Lower lobe of right lung (tissue), 2 donors: ENCODE measurements at places on chromosomes 11 and 22. TPM values are rescaled to one million over a fixed set of nuclear protein-coding genes. Genes with fewer than 3 reads are reported as not detected.

- peak; percentile 46 for DNase-seq
Measured at GRCh38 chr22:27990879-27991278, 71.8 kb upstream of the PITPNB start.

- DNase-seq, result peak; percentile 81
Measured at GRCh38 chr22:19629720-19630419, 84.4 kb upstream of the SEPTIN5 start.

The C1QTNF6 gene
- 5.3 TPM for total RNA-seq

- DNase-seq, result no peak
Measured at GRCh38 chr11:13983081-13983751, 20.7 kb downstream of the SPON1 start.

DNA sequence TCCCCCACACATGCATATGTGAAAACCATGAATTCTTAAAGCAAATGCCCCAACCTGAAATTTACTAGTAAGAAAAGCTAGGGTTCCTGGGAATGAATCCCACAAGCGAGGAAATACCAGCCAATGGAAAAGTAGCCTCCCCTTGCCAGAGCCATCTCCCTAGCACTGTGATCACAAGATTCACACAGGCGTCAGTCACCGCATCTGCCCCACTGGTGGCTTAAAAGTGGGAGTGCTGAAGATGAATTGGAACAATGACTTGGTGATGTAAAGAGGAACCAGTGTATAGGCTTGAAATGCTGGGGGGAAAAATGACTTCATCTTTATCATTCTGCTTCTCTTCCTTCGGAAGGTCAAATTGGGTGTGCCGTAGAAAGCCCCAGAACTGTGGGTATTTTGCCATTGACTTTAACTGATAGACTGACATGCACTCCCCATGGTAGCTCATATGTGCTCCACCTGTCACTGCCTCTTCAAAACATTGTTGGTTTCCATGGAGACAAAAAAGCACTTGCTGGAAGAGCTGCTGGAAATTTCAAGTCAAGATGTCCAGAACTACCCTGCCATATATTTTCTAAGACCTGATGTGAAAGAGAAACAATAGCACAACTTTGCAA lies 19.2 kb upstream of the ASPHD2 start:
- no peak for DNase-seq

DNA sequence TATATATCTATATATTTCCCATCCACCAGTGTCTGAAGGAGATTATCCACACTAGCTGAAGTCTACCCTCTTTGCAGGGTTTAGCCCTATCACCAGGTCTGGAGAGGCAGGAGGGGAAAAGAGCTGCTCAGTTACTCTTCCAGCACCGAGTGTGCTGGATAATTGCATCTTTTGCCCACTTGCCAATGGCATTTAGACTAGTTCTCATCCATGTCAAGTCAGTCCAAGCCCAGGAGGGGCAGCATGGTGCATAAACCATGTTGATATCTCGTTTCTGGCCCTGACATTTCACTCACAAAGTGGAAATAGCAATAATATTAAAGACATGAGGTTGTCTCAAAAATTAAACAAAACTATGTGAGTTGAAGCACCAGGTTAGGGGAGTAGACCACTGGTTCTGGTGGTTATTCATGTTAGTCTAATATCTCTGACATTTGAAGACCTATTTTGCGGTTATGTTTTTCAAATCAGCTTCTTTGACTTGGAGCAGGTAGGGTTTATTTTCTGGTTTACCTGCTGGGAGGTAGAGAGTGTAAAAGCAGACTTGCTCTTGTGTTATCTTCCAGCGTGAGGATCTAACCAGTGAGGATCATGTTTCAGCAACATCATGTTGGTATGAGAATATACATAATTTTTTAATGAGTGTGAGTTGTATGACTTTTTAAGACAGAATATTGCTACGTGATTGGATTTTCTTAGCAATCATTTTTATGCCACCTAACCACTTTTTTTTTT lies 273.2 kb upstream of the KIRREL3 start:
- no peak for DNase-seq

DNA sequence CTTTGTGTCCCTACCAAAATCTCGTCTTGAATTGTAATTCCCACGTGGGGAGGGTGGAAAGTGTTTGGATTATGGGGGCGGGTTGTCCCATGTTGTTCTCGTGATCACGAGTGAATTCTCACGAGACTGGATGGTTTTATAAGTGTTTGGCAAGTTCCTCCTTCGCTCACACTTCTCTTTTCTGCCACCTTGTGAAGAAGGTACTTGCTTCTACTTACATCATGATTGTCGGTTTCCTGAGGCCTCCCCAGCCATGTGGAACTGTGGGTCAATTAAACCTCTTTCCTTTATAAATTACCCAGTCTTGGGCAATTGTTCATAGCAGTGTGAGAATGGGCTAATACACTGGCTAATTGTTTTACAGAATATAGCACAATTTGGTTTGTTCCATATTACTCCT lies 326.3 kb downstream of the GRM5 start:
- DNase-seq, result no peak

The GPR83 gene
- not detected for total RNA-seq

The TRAPPC4 gene
- 49.7 TPM for total RNA-seq

- peak; percentile 79 for DNase-seq
Measured at GRCh38 chr22:30301995-30302809, 12.9 kb upstream of the CASTOR1 start.

- DNase-seq, result no peak
Measured at GRCh38 chr11:122664188-122664587, 8.7 kb downstream of the UBASH3B start.

The RAB38 gene
- 10.9 TPM for total RNA-seq

DNA sequence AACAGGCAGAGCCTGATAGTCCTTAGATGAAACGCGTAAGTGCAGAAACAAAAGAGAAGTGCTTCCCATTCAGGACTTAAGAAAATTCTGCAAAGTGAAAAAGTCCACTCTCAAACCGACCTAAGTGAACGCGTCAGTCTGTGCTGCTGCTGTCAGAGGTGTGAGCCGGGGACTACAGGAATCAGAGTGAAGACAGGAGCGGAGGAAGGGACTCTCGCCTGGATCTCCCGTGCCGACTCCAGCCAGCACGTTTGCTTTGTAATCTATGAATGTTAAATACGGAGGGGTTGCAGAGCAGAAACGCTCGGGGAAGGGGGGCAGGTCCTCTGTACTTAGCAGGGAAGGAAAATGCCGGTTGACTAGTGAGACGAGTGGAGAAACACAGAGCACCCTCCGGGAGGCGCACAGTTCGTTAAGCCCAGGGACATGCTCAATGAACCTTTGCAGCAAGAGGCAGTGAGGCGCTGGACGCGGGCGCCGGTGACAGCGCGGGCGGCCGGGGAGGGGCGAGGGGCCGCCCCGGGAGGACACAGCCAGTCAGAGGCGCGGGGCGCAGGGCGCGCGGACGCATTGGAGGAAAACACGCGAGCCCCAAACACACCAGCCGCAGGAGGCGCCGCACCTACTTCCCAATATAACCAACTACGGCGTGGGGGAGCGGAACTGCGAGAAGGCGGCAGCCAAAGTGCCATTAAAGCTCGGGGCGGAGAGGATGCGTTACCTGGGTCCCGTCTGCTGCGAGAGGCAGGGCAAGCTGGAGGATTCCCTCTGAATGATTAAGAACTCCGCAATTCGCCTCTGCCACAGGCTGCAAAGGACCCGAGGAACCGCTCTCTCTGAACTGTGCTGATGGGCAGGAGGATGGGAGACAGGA lies at the start of gene CNTN5:
Gene CNTN5 (plus strand): TSS at position 598 of the 874 bp plus-strand sequence.
- DNase-seq, result peak; percentile 53

DNA sequence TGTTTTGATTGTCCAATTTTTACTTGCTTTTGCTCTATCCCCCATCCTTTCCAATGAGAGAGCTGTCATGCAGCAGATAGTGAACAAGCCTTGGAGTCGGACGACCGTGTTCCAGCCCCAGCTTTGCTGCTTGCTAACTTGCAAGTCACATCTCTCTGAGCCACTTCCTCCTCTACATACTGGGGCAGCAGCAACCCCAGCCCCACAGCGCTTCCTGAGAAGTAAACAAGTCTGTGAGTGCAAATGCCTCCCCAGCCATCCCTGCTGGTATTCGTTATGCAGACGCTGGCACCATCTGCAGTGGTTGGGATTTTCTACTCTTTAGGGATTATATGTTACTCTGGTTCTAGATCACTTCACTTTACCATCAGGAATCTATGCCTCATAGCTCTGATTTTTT lies 35.0 kb downstream of the TPBGL start:
- DNase-seq, result peak; percentile 76

The MS4A3 gene
- not detected for total RNA-seq

GRCh38 chr22:35375526-35375925 lies 5.4 kb upstream of the HMOX1 start:
- DNase-seq, result no peak

- peak; percentile 76 for DNase-seq
Measured at GRCh38 chr22:19121631-19122142, 525 bp downstream of the DGCR2 start.

The CNGA4 gene
- 3.8 TPM for total RNA-seq

The OR2D2 gene
- total RNA-seq, result not detected

- peak; percentile 10 for DNase-seq
Measured at GRCh38 chr11:64544616-64545296, 46.3 kb upstream of the SLC22A12 start.

DNA sequence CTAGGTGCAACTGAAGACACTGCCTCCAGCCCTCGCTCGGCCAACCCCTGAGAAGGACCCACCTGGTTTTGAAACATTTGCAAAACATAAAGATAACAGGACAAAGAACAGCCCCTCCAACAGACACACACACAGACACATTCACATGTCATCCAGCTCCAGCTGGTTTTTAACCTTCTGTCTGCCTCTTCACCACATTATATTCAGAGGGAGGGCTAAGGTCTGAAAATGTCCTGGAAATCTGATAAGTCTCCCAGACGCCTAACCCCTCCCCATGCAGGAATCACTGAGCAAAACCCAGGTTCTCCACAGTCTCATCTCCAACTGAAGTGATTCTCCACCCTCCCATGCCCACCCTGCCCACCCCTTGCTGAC lies 29.4 kb downstream of the PACSIN2 start:
- no peak for DNase-seq

GRCh38 chr11:79117488-79117887 lies 323.3 kb downstream of the TENM4 start:
- no peak for DNase-seq

DNA sequence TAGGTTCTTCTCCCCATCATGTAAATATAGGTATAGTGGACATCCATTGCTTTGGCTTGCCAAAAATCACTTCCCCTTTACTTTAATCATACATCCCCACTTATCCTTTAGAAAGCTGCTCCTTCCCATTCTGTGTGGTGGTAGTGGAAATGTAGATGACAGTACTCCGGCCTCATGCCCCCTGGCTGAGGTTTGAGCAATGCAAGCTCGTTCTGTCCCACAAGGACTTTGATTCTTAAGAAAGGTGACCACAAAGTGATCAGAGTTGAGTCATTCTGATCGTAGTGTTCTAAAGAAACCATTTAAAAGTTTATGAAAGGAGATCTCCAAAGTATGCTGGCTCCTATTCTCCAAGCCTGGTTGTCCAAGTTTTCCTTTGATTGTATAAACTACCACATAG lies 10.9 kb downstream of the TUG1 start:
- DNase-seq, result no peak

DNA sequence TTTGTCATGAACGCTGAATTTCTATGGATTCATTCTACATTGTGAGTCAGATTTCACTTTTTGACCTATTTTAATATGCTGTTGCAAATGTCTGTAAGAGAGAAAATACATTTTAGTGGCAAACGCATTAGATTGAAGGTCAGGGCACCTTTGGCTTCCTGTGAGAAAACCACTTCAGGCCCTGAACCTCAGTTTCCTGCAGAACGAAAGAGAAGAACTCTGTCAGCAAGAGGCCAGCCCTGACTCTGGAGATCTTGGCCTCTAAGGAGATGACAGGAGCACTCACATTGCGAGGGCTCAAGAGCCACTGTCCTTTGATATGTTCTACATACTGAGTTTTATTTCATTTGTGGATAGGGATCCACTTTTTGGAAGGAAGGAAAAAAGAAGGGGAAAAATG lies 83.6 kb downstream of the KCNJ1 start:
- no peak for DNase-seq

The MIOX gene
- total RNA-seq, result not detected

DNA sequence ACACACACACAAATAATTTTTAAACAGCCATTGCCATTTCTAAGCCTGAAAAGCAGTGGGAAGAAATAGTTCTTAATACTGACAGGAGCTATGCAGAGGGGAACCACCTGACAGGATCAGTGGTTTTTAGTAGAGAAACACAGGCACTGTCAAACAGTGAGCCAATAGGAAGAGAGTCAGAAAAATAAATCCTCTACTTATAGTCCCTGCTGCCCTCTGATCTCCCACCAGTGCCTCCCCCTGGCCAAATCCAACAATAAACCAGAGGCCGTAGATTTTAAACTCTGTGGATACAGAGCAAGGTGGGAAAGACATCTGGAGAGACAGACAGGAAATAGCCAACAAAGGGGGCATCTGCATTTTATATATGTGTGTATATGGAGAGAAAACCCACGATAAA lies 7.9 kb upstream of the OR56B4 start:
- no peak for DNase-seq

DNA sequence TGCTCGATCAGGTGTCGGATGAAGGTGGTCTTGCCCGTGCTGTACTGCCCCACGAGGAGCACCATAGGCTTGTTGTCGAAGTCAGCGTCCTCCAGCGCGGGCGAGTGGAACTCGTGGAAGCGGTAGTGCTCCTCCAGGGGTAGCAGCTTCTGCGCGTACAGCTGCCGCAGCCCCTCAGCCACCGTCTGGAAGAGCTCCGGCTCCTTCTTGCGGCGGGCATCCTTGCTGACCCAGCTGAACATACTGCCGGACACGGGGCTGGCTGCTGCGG lies 263 bp downstream of the EHD1 start:
- DNase-seq, result no peak

The DEUP1 gene
- 0.68 TPM for total RNA-seq

GRCh38 chr11:60389279-60389910 lies 6.9 kb upstream of the MS4A14 start:
- DNase-seq, result no peak

The SART1 gene
- 51.0 TPM for total RNA-seq
